Activated T-helper 1 cell treated with anti-CD3 and anti-CD28 coated beads, Interleukin-12 subunit alpha, Interleukin-12 subunit beta, Interleukin-2, Interleukin-4 antibody, amounts not matched to agents 30 ng/mL and 10 ng/mL and 1 ng/mL, durations not matched to agents 14 hours and 24 hours and 36 hours (primary cell): ENCODE measurements at places on chromosomes 4 and X.

DNA sequence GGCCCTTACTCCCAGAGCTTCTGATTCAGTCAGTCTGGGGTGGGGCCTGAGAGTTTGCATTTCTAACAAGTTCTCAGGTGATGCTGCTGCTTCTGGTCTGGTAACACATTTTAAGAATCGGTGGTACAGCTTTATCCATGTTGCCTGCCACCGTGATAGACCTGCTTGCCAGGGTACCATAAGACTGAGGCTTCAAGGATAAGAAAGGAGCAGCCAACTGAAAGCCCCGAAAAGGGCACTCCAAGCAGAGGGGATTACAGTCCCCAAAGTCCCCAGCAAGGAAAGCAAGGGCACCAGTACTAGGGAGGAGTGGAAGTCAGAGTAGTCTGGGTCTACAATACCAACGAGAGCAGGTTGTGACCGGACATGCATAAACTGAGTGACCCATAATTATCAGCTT lies 49.8 kb downstream of the APOO start:
- no peak for DNase-seq

DNA sequence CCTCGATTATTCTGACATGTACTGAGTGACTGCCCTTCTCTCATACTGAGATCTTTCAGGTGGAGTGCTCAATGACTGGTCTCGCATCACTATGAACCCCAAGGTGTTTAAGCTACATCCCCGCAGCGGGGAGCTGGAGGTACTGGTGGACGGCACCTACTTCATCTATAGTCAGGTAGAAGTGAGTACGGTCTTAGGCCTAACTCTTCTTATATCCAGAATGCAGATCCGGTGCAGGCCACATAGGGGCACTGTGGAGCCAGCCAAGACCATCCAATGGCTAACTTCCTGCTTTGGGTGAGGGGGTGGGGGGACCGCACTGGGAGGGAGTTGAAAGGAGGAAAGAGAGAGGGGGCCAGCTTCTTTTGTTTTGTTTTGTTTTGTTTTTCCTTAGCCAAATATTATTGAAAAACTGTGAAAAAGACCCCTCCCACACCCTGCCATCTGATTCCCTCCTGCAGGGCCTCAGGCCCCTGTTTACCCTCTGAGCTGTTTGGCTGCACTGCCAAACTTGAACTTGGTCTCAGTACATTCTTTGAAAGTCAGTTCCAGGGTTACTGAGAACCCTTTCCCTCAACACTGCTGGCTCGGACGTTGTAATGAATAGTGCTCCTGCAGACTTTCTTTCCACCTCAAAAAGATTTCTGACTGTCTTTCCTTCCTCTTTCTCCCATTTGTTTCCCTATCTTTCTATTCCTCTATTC lies 16.2 kb downstream of the AWAT2 start:
- no peak for DNase-seq

GRCh38 chrX:5155301-5155700 lies 1073.4 kb downstream of the NLGN4X start:
- no peak for DNase-seq

DNA sequence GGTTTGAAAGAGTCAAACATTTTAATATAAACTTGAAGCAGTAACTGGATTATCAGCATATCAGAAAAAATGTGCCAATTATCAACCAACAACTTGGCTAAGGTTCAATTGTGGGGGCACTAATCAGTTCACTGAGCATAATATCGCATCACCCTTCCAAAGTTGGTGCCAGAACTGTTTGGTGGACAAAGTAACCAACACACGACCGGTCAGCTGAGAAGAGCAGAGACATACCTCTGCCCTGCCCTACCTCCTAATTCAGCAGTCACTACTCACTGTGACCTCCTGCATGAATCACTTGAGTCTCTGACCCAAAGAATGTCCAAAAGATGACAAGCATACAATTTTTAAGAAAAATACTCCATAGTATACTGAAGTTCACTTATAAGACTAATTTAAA lies 53.2 kb downstream of the TSPAN5 start:
- DNase-seq, result no peak

- DNase-seq, result no peak
Measured at GRCh38 chr4:127788517-127788916, 6.4 kb downstream of the HSPA4L start.

DNA sequence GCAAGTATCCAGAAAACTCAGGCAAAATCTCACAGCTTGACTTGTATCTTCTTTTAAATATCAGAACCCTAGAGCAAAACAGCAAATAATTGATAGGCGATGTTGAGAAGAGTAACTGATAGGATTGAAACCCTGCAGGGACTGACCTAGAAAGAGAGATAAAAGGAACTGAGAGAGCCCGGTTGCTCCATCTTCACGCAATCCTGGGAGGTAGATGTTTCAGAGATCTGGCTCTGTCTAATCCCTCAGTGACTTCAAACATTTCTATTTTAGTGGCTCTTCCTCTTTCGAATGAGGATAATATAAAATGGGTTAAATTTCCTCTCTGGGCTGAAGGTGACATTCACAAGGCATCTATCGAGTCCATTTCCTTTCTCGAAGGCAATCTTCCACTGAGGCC lies 39.3 kb upstream of the RPL34 start:
- DNase-seq, result no peak
